Upper lobe of left lung (tissue), 6 donors: ENCODE measurements at places on chromosomes 16 and 17. TPM values are rescaled to one million over a fixed set of nuclear protein-coding genes. Genes with fewer than 3 reads are reported as not detected.

GRCh38 chr17:2420176-2420575, 19.3 kb upstream of the MNT start:
- H3K27me3 ChIP-seq: no peaks in the 10 kb centered on the region
- no peak overlapping the region for H3K27ac ChIP-seq
- H3K36me3 ChIP-seq: peaks cover 11% of the 10 kb centered on the region
- peaks cover 9% of the 10 kb centered on the region for H3K4me1 ChIP-seq
- DNase-seq: no peak

DNA sequence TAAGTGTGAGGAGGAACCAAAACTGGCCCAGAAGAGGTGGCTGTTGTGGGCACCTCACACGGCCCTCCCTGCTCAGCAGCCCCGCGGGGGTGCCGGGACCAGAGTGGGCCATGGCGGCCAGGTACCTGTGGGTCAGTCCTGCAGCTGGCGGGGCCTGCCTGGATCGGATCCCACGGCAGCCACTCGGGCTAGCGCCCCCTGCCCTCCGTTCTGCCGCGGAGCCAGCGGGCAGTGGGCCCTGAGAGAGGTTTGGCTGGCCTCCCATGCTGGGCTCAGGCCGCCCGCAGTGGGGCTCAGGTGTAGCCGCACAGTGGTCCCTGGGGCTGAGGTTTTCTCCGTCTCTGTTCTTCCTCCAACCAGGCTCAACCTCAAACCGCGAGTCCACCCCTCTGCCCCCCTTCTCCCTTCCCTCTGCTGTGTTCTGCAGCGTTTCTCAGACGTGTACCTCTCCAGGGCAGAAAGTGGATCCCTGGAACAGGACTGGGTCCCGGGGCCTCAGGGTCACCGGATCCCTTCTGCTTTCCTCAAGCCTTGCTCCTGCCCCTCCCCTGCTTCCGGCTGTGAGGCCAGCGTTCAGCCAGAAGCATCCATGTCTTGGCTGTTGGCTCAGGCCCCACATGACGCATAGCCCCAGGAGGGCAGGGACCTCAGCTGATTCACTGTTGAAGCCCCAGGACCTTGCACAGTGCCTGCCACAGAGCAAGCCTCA, 28.6 kb upstream of the ITGA3 start:
- H3K27me3 ChIP-seq: no peaks in the 10 kb centered on the region
- H3K27ac ChIP-seq: peak overlapping the region; percentile 60
- peaks cover 19% of the 10 kb centered on the region for H3K4me1 ChIP-seq
- H3K4me3 ChIP-seq: no peak overlapping the region
- no peaks in the 10 kb centered on the region for H3K36me3 ChIP-seq

CNGB1 gene
- total RNA-seq: 0.06 TPM

DNA sequence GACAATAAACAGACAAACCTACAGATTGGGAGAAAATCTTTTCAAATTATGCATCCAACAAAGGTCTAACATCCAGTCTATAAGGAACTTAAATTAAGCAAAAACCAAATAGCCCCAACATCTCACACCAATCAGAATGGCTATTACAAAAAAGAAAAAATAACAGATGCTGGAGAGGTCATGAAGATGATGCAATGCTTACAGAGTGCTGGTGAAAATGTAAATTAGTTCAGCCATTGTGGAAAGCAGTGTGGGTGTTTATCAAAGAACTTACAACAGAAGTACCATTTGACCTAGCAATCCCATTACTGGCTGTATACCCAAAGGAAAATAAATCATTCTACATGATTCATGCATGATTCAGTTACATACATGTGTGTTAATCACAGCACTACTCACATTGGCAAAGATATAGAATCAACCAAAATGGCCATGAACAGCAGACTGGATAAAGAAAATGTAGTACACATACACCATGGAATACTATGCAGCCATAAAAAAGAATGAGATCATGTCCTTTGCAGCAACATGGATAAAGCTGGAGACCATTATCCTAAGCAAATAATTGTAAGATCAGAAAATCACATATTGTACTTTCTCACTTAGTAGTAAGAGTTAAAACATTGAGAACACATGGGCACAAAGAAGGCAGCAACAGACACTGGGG, 223.9 kb upstream of the WSB1 start:
- no peaks in the 10 kb centered on the region for H3K4me1 ChIP-seq
- H3K36me3 ChIP-seq: no peaks in the 10 kb centered on the region
- no peak for DNase-seq
- H3K27me3 ChIP-seq: no peaks in the 10 kb centered on the region
- H3K27ac ChIP-seq: no peak overlapping the region
- H3K4me3 ChIP-seq: no peak overlapping the region

DNA sequence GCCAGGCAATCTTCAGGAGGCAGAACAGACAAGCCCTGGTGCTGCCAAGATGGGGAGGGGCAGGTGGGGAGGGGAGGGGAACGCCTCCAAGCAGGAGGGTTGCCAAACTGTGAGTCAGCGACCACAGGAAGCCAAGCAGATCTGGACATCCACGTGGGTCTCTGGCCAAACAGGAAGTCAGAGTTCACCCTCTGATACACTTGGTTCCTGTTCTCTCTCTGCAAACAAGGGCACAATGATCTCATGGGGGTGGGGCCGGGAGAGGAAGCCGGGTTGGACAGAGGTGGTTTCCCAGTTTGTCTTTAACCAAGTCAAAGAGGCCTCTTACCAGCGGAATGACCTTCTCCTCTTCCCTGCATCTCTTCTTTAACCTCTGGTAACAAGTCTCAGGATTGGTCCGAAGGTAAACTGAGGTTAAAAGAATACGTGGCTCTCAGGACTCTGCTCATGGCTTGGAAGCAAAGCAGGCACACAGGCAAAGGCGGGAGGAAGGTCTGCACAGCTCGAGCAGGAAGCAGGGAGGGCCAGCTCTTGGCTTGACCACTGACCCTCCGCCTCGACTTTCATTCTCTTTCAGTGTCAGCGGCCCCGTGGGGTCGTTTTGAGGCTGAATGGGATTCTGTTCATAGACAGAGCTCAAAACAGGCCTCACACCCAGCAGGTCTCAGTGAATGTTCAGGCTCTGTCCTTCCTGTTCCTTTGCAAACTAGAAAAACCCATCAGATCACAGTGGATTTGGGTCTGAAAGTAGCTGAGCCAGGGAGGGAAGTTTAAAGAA, 32.9 kb downstream of the TK2 start:
- peak overlapping the region; percentile 36 for H3K4me3 ChIP-seq
- peak overlapping the region; percentile 97 for H3K27ac ChIP-seq
- H3K27me3 ChIP-seq: no peaks in the 10 kb centered on the region
- H3K36me3 ChIP-seq: peaks cover 5% of the 10 kb centered on the region
- H3K4me1 ChIP-seq: peaks cover 83% of the 10 kb centered on the region

DNA sequence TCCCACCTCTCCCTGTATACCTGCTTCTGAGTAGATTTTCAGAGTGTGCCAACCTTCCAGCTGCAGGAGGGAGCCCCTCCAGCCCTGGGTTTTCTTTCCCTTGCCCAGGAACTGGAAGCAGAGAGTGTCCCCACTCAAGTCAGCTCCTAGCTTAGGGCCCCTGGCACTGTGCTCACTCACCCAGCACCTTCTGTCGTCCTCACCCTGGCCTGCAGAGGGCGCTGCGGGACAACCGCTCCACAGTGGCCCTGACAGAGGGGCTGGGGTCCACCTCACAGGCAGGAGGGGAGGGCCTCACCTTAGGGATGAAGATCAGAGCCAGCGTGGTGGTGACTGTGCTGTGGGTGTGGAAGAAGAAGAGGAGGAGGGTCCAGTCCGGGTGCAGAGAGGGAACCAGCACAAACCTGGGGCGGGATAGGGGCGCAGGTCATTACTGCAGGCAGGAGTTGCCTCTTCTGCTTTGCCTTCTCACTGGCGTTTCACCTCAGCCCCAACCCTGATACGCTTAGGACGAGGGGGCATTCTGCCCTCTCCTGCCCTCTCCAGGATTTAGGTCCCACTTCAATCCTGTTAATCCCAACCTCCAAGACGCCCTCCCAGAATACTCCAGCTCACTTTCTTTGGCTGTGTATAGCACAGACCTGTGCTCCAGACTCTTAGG, 10.0 kb downstream of the GPR179 start:
- no peaks in the 10 kb centered on the region for H3K36me3 ChIP-seq
- H3K4me3 ChIP-seq: no peak overlapping the region
- H3K27ac ChIP-seq: no peak overlapping the region
- peak; percentile 76 for DNase-seq

ZACN gene
- total RNA-seq: not detected

- H3K4me3 ChIP-seq: no peak overlapping the region
- no peaks in the 10 kb centered on the region for H3K27me3 ChIP-seq
- H3K4me1 ChIP-seq: no peaks in the 10 kb centered on the region
- no peaks in the 10 kb centered on the region for H3K36me3 ChIP-seq
- no peak for DNase-seq
Measured at GRCh38 chr17:12463102-12463501, 202.6 kb upstream of the MYOCD start.

DNA sequence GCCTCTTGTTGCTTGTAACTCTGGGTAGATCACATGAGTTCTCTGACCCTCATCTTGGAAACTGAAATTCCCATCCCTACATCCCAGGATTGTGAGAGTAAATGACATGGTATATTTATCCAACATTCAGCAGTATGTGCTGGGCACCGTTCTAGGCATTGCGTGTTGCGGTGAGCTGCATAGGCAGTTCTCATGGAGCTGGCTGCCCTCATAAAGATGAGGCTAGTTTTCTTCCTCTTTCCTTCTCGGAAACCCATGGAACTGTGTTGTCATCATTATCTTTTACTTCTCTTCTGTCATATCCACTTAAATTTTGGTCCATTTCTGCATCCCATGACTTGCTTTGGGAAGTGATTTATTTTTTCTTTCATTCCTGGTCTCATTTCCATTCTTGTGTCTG, 17.2 kb downstream of the CMIP start:
- peaks cover 10% of the 10 kb centered on the region for H3K36me3 ChIP-seq
- no peak overlapping the region for H3K4me3 ChIP-seq
- DNase-seq: no peak

GRCh38 chr17:19737305-19738072, 10.6 kb downstream of the ALDH3A1 start:
- H3K27ac ChIP-seq: no peak overlapping the region
- DNase-seq: no peak
- no peaks in the 10 kb centered on the region for H3K36me3 ChIP-seq
- no peak overlapping the region for H3K4me3 ChIP-seq

PRSS21 gene
- 1.2 TPM for total RNA-seq

DNA sequence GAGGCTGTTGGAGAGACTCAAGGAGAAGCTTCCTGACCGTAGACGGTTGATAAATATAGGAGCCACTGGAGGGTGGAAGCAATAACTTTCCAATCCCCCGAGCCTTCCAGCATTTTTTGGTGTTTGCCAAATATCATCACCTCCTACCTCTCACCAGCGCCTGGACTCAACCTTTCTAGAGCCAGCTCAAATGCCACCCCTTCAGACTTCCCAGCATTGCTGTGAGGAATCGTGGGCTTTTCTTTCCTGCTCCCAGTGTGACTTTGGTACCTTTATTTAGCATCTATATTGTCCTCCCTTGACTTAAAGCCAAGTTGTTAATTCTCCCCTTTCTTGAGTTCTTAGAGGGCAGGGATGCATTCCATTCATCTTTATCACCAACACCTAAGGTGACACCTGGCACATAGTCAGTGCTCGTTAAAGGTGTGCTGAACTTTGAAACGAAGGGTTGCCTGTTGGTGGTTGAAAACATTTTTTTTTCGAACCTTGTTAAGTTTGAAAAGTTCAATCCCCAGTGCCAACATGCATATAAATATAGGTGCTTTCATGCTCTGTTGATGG, 35.3 kb upstream of the CCR7 start:
- no peak overlapping the region for H3K27ac ChIP-seq
- H3K27me3 ChIP-seq: no peaks in the 10 kb centered on the region
- H3K4me3 ChIP-seq: no peak overlapping the region
- no peak for DNase-seq
- H3K4me1 ChIP-seq: no peaks in the 10 kb centered on the region

GRCh38 chr16:78823027-78823426, 723.6 kb downstream of the WWOX start:
- no peak for DNase-seq
- H3K36me3 ChIP-seq: no peaks in the 10 kb centered on the region
- no peak overlapping the region for H3K4me3 ChIP-seq
- H3K27me3 ChIP-seq: no peaks in the 10 kb centered on the region

DNA sequence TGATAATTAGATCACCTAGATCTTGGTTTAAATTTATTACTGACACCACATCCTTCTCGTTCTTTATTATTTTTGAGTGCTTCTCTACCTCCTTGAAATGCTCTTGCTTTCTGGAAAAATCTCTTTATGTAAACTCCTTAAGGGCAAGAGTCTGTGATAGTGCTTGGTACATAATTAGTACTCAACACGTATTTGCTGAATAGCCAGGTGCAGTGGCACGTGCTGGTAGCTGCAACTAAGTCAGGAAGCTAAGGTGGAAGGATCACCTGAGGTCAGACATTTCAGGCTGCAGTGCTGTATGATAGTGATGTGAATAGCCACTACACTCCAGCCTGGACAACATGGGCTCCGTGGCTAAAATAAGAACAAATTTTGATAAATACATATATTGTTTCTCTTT, 63.0 kb downstream of the PPM1E start:
- no peaks in the 10 kb centered on the region for H3K27me3 ChIP-seq
- no peak for DNase-seq
- no peaks in the 10 kb centered on the region for H3K36me3 ChIP-seq
- H3K4me3 ChIP-seq: no peak overlapping the region
- no peaks in the 10 kb centered on the region for H3K4me1 ChIP-seq
- H3K27ac ChIP-seq: no peak overlapping the region

GRCh38 chr17:56641894-56642293, 48.4 kb downstream of the NOG start:
- H3K27me3 ChIP-seq: no peaks in the 10 kb centered on the region
- no peaks in the 10 kb centered on the region for H3K4me1 ChIP-seq
- no peak for DNase-seq
- no peak overlapping the region for H3K4me3 ChIP-seq
- H3K27ac ChIP-seq: no peak overlapping the region
- H3K36me3 ChIP-seq: no peaks in the 10 kb centered on the region

DNA sequence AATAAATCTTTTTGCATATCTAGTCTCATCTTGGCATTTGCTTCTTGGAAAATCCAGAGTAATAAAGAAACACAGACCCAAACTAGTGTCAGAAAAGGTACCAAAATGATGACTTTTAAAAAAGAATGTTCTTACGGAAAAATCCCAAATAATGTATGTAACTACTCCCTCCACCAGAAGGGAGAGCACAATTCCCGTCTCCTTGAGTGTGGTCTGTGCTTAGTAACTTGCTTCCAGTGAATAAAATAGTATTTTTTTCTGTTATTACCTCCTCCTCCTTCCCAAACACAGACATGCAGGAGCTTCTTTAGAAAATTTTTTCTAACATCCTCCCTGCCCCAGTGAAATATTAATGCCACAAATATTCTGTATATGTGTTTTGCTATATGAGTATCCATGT, 358.1 kb downstream of the ZFHX3 start:
- H3K27me3 ChIP-seq: no peaks in the 10 kb centered on the region
- no peak overlapping the region for H3K27ac ChIP-seq
- H3K4me3 ChIP-seq: no peak overlapping the region
- H3K36me3 ChIP-seq: no peaks in the 10 kb centered on the region
- DNase-seq: no peak
